ENCODE measurements at places on chromosomes 16 and 17. TPM values are rescaled to one million over a fixed set of nuclear protein-coding genes. Genes with fewer than 3 reads are reported as not detected.

The SLC6A4 gene
- total RNA-seq: 3.8 TPM

DNA sequence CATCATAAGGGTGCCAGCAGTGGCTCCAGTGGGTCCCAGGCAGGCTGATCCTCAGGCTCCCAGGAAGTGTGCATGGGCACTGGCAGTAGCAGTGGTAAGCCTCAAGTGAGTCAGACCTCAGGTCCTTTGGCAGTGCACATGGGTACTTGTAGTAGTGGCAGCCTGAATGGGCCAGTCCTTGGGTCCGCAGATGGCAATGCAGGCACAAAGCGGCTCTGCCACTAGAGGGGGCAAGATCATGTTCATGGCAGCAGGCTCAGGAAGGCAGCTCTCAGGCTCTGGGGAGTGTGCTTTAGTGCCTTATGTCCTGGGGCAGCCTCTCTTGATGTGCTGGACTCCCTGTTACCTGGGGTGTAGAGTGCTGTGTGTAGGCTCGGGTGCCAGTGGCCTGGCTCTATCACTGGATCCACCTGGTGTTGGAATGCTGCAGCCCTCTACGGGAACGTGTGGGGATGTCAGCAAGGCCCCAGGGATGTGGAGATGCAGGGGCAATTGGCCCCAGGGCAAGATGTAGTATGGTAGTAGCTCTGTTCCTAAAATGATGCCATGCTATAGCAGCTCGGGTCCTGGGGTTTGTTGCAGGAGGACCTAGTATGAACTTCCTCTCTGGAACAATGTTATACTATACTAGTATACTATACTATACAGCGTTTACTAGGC, 11.0 kb downstream of the ACSM3 start:
- peak; percentile 21 for DNase-seq

GRCh38 chr17:9028988-9029570, 7.8 kb downstream of the NTN1 start:
- DNase-seq: no peak

DNA sequence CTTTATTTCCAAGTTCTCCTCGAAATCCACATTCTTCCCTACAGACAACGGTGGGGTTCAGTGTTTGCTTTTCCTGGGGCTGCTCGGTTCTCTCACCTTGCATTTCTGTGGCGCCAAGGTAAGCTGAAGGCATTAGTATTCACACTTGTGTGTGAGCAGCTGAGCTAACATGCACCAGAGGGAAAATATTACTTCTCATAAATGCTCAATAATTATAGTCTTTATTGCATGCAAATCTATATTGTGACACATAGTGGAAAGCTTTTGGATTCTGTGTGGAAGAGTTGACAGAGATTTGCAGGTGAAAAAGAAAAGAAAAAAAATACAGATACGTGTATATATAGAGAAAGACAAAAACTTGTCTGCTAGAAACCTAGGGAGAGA, 411.8 kb downstream of the MAF start:
- DNase-seq: no peak

DNA sequence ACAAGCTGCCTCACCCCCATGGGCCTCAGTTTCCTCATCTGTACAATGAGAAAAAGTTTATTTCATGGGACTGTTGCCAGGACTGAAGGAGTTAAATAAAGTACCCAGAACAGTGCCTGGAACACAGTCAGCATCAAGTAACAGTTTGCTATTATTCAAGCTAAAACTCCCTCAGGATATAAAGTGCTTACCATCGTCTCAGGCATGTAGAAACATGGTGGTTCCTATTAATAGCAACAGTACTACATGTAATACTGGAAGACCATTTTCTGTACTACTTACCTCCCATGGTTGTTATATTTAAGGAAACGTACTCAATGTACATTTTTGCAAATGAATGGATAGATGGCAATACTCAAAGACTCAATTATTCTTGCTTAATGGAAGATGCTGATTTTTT, 93.4 kb downstream of the NCOR1 start:
- no peak for DNase-seq

DNA sequence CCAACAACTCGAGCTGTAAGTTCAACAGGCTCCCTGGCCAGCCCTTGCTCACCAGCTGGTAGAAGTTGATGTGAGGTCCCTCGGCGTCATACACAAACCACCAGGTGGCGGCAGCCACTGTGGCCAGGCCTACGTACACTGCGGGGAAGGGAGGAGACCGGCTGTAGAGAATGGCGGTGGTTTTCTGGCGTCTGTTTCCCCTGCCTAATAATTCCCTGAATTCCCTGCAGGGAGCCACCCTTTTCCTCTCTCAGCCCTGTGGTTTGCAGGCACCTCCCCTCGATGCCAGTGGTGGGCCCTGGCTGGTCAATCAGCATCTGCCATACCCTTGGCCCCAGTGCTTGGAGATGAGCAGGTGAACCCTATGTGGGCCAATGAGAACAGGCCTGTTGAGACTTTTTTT, 18.9 kb upstream of the P2RX1 start:
- peak; percentile 74 for DNase-seq

The RBFOX1 gene
- 46.5 TPM for total RNA-seq

DNA sequence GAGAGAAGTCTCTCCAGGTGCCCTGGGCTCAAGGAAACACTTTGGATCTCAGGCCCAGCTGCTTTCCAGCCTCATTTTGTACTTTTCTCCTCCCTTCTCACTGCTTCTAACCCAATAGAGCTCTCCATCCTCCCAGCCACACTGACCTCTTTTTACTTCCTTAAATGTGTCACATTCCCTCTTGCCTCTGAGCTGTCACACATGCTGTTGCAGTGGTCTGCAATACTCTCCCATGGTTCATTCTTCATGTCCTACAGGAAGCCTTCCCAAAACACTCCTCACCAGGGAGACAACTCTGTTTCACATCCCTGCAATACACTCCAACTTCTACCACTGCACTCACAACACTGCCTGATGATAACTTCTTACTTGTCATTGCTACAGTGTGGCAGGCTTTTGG, 242.1 kb upstream of the DYNLRB2 start:
- DNase-seq: no peak

DNA sequence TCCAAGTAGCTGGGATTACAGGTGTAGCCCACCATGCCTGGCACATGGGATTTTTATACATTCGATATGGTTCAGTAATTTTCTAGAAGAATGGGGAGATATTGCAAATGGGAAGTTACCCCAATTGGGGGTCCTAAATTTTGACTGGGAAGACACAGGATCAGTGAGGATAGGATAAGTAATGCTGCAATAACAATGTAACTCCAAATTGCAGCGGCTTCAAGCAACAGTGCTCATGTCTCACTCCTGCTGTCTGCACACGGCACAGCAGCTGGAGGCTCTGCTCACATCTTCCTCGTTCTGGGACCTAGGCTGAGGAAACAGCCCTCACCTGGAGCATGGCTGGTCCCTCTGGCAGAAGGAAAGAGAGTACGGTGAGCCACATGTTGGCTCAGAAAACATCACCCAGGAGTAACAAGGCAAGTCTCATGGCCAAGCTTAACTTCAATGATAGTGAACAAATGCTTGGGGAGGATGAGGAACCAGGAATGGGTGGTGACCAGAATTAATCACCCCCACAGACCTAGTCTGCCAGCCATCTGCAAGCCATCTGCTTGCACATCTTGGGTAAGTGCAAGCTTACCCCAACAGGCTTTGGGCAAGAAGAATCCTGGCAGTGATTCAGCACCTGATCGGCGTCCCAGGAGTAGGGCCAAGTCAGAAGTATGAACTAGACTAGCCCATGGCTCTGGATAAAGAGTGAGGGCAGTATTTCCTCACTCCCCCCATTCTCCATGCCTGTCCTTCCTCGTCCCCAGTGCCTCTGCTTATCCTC, 229.2 kb downstream of the COPRS start:
- no peak for DNase-seq

The C16orf86 gene
- total RNA-seq: 3.5 TPM

GRCh38 chr17:35901631-35902175, 21.5 kb upstream of the CCL5 start:
- DNase-seq: no peak

All from left cardiac atrium (tissue), 4 donors.